GM04503 (cell line): ENCODE measurements at places on chromosomes 3 and 15.

DNA sequence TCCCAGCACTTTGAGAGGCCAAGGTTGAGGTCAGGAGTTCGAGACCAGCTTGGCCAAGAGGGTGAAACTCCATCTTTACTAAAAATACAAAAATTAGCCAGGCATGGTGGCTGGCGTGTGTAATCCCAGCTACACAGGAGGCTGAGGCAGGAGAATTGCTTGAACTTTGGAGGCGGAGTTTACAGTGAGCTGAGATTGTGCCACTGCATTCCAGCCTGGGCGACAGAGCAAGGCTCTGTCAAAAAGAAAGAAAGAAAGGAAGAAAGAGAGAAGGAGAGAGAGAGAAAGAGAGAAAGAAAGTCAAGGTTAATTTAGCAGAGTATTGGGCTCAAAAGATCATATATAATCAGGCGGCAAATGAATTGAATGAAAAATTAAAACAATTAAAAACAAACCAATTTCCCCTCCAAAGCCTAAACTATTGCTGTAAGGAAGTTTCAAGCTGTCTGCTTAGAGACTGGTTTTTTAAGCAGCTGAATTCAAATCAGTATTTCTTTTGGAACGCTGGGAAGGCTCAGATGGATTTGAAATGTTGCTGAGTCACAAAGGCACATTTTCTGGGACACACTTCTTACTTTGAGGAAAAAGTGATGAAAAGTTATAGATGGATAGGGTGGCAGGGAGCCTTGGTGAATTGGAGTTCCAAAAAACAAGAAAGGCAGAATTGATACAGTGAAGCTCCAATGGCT lies 81.3 kb upstream of the BHLHE40 start:
- DNase-seq = no peak

DNA sequence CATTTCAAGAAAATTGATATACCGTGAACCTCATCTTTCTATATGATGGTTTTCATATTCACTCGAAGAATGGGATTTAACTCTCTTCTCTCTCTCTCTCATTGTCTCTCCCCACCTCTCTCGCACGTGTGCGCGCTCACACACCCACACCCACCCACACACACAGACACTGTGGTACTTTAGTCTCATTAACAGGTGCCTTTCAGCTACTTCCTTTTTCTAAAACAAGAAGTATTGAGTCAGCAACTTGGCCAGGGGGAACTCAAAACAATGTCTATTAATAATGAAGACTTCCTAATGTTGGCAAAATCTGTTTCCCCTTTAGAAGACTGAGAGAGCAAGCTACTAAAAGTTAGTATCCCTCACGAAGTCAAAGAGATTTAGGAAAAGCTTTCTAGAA lies 150.7 kb downstream of the TMCO5A start:
- no peak for DNase-seq

DNA sequence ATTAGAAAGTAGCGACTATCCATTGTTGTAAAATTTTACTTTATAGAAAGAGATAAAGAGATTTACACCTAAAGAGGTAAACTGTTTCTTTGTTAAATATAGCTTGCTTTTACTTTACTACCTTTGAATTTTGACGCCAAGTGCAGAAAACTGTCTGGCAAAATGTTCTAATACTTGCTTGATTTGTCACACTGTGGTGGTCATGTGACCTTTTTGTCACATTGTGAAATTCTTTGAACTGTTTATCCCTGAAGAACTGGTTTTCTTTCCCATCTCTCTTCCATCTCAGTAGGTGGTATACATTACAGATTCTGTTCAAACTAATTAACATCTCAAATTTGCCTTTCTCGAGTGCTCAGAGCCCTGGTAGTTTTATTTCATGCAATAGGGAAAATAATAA lies 327.4 kb downstream of the NAALADL2 start:
- no peak for DNase-seq

DNA sequence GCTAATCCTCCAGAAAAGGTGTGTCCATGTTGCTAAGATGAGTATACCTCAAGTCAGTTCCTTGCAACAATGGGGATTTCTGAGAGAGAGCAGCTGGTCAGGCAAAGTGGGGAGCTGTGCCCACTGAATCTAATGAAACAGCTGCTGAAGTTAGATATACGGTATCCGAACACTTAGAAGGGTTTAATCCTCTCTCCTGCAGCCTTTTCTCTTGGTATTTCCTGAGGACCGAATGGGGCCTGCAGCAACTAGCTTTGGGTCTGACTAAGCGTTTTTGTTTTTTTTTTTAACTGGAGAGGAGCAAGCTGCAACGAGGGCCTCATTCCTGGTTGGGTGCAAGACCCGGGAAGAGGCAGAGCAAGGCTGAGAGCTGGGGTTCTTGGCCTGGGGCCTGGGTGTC lies 37.6 kb upstream of the BNC1 start:
- DNase-seq = no peak

DNA sequence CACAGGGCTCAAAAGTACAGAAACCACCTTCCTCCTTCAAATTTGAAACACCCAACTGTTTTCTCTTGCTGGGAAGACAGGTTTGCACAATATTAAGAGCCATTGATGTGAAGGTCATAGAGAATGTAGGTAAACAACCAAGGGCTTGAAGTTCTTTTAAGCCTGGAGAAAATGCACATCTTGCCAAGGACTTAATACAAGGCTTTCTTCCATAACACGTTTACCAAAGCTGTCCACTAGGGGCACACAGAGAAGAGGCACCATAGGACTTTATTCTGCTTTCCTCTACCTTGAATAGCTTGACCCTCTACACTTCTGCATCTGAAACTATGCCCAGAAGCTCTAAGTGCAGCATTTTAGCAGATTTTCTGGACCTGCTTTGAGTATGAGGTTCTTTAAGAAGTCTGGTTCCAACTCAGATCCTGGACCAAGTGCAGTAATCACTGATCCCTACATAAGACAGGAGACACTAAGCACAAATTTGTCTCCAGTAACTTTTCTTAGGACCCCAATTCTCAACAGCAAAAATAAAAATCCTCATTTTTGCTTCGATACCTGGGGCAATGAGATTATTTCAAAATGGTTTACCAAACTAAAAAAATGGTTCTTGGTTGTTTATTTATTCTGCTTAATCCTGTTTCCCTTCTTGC lies 138.0 kb downstream of the FBN1 start:
- DNase-seq = no peak
